CD4-positive, CD25-positive, alpha-beta regulatory T cell (primary cell): ENCODE measurements at places on chromosomes 3 and 15. TPM values are rescaled to one million over a fixed set of nuclear protein-coding genes. Genes with fewer than 3 reads are reported as not detected.
A peak's percentile ranks its signal among the peaks of the same experiment; 100 is the strongest.

DNA sequence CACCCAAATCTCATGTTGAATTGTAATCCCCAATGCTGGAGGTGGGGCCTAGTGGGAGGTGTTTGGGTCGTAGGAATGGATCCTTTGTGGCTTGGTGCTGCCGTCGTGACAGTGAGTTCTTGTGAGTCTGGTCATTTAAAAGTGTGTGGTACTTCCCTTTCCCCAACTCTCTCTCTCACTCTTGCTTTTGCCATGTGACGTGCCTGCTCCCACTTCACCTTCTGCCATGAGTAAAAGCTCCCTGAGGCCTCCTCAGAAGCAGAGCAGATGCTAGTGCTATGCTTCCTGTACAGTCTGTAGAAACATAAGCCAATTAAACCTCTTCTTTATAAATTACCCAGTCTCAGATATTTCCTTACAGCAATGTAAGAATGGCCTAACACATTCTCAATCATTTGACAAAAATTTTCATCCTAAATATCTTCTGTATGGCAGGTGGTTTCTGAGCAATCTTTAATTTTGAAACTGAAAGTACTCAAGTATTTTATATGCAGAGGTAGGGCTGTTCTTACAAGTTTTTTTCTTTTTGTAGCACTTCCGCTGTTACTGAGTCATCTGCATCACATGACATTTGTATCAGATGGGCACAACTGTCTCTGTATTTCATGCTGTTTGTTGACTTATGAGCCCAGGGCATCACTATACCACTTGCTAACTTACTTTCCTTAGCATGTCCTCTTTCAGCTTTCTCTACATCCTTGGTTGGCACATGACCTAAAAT is 8.8 kb downstream of the RPL39L start:
- peak; percentile 93 for DNase-seq

GRCh38 chr3:133023362-133023761 is 14.8 kb upstream of the TMEM108 start:
- DNase-seq: no peak

GRCh38 chr3:100047455-100048141 is 66.7 kb downstream of the FILIP1L start:
- DNase-seq: no peak

- no peak for DNase-seq
These were observed 114.3 kb downstream of the NSUN3 start for GRCh38 chr3:94176988-94177745.

- no peak for DNase-seq
These were observed 11.9 kb upstream of the PRKCD start for GRCh38 chr3:53149006-53149690.

GRCh38 chr3:144488927-144489326 is 517.3 kb downstream of the DIPK2A start:
- no peak for DNase-seq

GRCh38 chr3:42491881-42492507 is 10.4 kb upstream of the VIPR1 start:
- DNase-seq: no peak

GRCh38 chr3:134059671-134060560 is 30.2 kb upstream of the SLCO2A1 start:
- no peak for DNase-seq

SPTSSB gene
- not detected for total RNA-seq

SMCO1 gene
- total RNA-seq: not detected

CHST2 gene
- 4.9 TPM for total RNA-seq

CCR8 gene
- 87.2 TPM for total RNA-seq

SLC27A2 gene
- 1.2 TPM for total RNA-seq

ACSBG1 gene
- total RNA-seq: 0.25 TPM
